RPMI7951 (cell line): ENCODE measurements at places on chromosomes 4 and X.

DNA sequence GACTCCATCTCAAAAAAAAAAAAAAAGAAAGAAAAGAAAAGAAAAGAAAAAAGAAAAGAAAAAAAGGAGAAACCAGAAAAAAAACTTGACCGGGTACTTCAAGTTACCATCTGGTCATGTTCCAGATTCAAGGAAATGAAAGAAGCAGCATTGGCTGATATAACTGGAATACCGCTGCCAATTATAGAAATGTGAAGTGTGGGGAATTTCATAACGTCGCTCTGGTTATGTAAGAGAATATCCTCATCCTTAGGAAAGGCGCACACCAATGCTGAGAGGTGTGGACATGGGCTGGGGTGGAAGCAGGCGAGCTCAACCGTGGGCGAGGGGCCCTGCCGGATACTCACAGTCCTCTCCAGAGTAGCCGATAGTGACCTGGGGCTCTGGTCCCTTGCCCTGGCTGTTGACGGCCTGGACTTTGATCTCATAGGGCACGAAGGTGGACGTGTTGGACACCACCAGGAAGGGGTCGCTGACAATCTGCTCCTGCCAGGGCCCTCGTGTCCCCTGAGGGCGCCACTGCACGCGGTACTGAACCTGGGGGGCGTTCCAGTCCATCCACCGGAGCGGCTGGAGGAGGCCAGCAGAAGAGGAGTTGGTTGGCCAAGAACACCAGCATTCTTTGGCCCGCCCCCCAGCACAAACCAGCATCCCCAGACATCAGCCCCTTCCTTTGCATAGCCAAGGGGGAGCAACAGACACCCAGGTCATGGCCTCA, 19.5 kb downstream of the L1CAM start:
- DNase-seq: no peak

- peak; percentile 0 for DNase-seq
Measured at GRCh38 chrX:79117078-79117477, 27.4 kb upstream of the GPR174 start.

DNA sequence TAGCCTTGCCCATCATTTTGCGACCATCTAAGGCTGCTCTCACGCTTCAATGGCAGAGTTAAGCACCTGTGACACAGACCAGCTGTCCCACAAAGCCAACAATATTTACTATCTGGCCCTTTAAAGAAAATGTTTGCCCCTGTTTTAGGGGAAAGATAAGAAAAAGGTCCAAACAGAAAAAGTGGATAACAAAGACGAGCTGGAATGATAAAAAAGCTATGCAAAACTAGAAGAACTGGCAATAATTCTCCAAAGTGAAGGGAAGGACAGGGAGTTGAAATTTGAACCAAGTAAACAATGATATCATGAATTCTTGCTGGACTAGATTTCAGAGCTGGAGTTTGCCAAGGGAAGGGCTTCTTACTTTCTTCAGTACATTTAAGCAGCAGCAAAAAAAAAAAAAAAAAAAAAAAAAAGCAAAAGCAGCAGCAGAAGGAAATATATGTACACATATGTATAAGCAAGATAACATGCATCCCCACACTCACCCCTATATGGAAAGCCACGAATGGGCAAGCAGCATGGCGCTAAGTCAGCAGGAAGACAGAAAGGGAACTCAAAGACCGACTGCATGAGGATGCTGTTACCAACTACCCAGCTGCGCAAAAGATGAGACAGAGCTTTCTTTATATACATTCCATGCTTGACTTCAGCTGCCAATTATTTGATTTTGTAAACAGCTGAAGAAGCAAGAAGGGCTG, 12.5 kb downstream of the TRAPPC2 start:
- no peak for DNase-seq

- no peak for DNase-seq
Measured at GRCh38 chr4:185204238-185204910, 574 bp upstream of the CFAP97 start.

DNA sequence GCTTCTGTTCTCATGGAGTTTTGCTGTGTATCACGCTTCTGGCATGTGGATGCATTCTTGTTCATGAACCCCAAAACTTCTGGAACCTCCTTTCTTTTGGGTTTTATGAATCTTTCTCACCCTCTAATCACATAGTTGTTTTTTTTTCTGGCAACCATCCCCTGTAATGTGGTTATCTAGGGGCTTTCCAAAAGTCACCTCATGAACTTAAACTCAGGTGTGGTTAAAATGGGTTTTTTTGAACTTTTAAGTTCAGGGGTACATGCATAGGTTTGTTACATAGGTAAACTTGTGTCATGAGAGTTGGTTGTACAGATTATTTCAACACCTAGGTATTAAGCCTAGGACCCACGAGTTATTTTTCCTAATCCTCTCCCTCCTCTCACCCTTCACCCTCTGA, 1099.4 kb upstream of the SLIT2 start:
- no peak for DNase-seq

DNA sequence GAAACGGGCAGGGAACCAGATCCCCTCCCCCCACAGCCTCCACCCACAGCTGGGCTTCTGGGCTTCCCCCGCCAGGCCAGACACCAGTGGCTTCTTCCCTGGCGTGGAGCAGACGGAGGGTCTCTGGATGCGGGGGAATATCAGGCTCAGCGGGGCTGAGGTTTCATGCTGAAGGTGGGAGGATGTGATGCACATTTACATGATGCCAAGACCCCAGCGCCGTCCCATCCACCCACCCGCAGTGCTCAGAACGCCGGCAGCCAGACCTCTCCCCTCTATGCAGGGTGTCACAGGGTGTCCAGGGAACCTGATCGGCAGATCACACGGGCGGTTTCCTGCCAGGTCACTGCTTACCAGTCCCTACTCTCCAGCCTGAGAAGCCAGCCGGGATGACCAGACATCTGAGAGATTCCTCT, 12.8 kb upstream of the TNIP2 start:
- DNase-seq: no peak

- DNase-seq: no peak
Measured at GRCh38 chr4:102809190-102809589, 18.2 kb downstream of the UBE2D3 start.

DNA sequence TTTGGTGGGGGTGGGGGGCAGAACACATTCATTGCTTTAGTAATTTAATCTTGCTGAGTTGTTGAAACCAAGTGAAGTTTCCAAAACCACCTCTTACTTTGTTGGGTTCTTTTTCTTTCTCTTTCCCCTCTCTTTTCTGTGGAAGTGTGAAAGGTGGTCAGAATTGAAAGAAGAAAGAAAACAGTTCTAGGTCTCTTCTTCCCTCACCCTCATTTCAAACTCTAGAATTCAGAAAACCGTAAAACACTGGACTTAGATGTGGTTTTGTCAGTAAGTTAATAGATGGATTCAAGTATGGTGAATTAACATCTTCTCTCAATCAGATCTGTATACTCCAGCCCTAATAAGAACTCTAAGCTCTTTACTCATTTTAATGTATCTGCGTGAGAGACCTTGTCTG, 23.7 kb downstream of the PLP1 start:
- no peak for DNase-seq

GRCh38 chr4:147597561-147597960, 19.6 kb upstream of the TMEM184C start:
- no peak for DNase-seq
